GM06990 (cell line): ENCODE measurements at places on chromosomes 7 and 10.

DNA sequence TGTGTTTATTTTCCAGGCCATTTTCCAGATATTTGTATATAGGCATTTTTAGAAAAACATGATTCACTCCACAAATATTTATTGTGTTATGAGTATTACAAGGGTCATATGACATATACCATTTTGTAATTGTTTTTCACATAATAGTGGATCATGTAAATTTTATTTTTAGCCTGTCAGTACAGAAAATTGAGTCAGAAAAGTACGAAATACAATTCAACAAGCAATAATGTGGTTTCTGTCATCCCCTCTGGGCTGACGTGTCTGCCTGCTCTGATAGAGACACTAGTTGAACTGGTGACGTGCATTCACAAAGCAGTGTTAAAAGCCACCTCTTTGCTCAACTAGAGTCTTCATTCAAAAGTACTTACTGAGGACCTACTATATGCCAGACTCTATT is 97.9 kb upstream of the STEAP1B start:
- DNase-seq, result no peak

DNA sequence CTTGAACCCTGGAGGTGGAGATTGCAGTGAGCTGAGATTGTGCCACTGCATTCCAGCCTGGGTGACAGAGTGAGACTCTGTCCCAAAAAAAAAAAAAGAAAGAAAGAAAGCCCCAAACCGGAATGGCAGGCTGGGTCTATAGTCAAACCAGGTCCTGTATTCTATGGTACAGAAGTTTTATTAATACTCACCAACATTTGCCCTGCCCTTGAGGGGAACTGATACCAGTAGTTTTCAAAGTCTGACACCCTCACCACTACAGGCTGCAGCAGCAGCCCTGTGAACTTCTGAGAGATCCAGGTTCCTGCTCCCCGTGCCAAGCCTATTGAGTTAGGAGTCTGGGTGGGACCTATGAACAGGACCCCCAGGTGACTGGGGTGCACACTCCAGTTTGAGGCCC is 80.6 kb downstream of the RGS10 start:
- no peak for DNase-seq

DNA sequence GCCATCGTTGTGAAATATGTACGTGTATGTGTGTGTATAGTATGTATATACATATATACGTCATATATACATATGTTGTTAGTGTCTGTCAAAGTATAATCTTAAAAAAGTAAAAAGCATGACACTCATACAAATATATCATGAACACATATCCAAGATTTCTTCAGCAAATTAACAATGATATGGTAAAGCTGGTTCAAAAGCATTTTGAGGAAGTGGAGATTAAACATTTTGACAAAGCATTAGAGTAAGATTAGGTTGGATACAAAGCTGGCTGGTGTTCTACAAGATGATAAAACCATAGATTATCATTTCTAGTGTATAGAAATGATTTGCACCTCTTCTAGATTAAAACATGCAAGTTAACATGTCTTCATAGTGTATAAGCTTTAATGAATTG is 771 bp upstream of the NUDCD3 start:
- DNase-seq, result no peak

- no peak for DNase-seq
These were observed 9.4 kb downstream of the KIF20B start for GRCh38 chr10:89710753-89711152.

DNA sequence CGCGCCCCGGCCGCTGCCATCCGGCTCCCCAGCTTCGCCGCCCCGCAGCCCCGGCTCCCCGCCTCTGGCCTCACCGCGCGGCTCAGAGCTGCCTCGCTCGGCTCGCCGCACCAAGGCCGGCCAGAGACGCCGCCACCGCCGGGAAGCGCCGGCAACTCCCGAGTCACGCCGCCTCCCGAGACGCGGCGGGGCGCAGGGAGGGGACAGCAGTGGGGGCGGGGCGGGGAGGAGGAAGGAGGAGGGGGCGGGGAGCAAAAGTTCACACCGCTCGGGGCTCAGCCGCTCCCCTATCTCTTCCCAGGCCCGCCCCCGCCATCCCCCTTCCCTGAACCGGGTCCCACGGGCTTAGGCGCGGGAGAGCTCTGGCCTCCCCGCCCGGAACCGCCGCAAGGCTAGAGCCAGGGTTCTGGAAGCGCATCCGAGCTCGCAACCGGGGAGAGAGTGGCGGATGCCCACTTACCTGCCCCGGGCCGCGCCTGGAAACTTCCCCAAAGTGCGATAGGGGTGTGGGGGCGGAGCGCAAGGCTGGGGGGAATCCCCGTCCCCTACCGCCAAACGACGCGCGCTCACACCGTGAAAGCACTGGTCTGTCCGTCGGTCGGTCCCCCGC is 1.0 kb downstream of the CHST15 start:
- peak; percentile 34 for DNase-seq

GRCh38 chr7:24724451-24725190 is 32.6 kb downstream of the GSDME start:
- no peak for DNase-seq

DNA sequence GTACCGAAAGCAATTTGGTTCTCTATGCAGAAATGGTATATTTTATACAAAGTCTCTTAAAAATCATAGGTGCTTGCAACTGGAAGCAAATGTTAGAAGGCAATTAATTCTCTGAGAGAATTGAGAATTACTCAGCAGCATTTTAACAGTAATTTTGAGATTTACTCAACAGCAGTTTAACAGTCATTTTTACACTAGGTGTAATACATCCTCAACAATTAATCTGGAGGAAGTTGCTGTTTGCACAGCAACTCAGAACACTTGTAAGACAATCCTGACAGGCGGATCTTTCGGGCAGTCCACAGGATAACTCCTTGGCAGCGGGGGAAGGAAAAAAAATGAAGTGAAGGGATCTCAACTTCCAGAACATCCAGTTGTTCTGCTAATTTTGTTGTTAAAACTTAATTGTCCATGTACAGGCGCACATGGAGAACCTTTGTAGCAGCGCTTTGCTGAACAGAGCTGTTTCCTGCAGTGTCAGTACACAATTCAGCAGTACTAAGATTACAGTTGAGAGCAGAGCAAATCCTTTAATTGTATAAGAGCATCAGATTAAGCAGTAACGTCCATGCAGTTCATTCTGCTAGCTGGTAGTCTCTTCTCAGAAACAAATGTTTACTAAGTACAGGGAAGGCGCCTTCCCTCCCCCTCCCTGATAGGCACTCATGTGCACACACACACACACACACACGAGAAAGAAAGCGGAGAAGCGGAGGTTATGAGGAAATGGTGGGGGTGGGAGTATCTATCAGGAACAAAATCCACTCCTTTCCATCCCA is 43.8 kb downstream of the ENO4 start:
- DNase-seq, result no peak

DNA sequence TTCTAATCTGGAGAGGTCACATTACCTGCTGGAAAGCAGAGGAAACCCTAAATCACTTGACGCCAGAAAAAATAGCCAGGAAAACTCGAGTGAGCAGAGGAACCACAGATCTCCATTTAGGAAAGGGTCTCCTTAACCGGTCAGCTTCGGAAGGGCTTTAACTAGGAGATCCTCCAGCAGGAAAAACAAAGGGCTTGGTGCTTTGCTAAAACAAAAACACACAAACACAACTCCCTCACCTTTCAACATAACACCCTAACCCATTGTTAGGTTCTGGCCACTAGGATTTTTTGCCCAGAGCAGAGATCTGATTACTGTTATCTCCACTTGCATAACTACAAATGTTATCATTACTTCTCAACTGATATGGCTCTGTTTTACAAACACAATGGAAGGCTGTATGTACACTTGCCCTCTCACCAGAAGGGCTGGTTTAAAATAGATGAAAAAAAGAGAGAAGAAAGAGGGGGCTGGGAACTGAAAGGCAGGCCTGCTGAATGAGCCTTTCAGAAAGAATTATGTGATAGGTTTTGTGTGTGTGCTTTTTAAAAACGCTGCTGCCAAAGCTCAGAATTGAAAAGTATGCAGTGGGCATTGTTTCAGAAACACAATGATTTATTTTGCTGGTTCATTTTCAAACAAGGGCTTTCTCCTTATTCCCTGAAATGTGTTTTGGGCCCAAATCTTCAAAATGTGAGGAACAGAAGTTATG is 161.5 kb downstream of the FGFR2 start:
- no peak for DNase-seq

DNA sequence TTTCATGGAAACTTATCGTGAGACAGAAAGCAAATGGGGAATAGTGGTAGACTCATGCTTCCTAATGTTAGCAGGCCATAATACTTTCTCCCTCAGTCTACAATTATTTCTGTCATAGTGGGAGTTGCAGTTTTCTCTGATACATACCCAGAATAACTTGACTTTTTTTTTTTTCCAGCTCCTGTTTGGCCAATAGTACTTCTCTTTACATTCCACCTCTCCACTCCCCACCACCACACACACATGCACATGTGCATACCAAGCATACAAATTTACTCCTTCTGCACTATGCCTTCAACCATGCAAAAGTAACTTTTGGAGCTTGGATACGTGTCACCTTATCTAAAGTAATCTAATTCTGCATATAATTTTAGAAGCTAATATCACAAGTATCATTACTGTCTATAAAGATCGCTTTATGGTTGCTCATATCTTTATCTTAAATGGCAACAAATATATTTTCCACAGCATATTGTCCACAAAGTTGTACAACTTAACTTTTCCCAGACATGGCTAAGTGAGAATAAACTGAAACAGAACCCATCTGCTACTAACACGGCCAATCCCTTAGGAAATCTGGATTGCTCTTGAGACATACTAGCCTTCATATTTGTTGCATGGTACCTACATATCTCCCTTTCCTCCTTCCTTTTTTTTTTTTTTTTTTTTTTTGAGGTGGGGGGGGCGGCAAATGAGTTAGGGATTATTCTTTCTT is 49.0 kb downstream of the TES start:
- DNase-seq, result no peak

DNA sequence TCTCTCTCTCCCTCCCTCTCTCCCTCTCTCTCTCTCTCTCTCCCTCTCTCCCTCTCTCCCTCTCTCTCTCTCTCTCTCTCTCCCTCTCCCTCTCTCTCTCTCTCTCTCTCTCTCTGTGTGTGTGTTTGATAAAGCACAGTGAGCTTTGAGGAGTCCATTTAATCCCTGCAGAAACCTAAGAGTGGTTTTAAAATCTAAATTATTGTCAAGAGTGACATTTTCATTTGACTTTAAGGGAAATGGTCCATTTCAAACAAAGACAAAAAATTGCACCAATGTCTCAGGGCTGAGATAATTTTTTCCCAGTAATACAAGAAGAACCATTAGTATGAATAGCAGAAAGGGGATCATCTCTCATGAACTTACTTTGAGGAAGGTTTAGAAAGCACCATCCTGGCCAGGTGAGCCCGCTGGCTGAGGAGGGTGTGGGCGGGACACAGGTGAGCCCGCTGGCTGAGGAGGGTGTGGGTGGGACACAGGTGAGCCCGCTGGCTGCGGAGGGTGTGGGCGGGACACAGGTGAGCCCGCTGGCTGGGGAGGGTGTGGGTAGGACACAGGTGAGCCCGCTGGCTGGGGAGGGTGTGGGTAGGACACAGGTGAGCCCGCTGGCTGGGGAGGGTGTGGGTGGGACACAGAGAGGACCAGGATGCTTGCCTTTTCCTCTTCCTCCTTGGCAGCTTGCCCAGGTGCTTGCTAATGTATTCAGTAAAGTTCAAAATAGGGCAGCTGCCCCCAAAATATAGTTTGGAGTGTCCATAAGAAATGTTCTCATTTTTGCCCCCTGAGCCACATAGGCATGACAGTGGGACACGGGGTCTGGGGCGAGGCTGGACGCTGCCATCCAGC is 125.0 kb downstream of the DNAJB6 start:
- no peak for DNase-seq

DNA sequence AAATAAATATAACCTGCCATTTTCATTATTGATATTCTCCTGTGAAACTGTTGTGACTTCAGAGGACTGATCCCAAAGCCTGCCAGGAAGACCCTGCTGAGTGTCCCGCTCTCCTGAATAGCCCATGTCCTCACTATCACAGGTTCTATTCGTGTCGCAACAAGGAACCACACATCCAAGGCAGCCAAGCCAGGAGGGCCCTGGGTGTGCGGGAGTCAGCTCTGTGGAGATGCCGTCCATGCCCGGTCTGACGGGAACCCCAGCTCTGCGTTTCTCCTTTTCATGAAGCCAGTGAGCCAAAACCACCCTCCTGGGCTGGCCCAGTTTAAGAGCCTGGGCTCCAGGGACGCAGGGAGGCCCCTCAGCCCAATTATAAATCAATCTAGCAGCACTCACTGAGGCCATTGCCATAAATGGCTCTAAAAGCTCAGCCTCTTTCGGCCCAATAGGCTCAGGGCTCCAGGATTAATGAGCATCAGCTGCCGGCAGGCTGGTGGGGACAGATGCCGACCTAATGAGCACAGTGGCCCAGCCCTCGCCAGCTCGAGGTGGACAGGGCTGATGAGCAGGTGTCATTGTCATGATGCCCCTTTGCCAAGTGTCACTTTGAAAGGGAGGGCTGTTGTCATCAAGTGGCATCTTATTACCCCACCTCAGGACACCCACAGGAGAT is 177.9 kb downstream of the PLXNA4 start:
- DNase-seq, result no peak

DNA sequence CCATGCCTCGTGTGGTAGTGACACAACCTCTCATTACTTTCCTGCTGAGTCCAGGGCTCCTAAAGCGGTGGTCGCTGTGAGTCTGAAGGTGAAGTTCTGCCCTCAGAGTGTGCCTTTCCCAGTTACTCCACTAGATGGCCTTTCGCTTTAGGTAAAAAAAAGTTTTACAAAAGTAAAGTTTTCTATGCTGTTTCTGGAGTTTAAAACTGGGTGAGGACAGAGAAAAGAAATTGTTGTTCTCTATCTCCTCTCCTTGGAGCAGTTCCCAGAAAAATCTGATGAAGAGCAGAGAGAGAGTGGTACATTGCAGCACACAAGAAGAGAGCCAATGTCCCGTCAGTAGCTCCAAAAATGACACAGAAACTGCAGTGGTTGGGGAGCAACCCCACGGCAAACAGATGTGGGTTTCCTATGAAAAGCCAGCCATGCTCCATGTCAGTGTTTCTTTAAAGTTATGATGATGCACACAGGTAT is 257.1 kb downstream of the GLI3 start:
- DNase-seq, result no peak

- DNase-seq, result no peak
These were observed 29.7 kb downstream of the HTRA1 start for GRCh38 chr10:122490786-122491680.

DNA sequence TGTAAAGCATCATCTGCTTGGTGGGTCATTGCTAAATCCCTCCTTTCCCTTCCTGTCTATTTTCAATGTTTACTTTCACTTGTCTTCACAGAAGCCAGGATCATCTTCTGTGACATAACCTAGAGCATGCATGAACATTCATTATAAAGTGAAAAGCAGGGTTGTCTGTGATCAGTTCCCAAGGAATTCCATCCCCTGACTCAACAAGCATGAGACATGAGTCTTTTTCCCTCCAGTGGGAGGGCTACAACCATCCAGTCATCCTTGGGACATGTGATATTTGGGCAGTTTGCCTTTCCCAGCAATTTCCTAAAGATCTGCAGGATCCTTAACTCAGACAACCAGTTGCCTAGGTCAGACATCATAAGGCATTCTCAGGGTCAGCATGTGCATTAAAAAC is 166.3 kb upstream of the TMEM196 start:
- no peak for DNase-seq

GRCh38 chr7:100493476-100494264 is 9.9 kb downstream of the NYAP1 start:
- DNase-seq, result peak; percentile 67
